Hematopoietic multipotent progenitor cell treated with erythropoietin and hydrocortisone succinate and interleukin-3 and kit ligand, for 8 days (in vitro differentiated cells): ENCODE measurements at places on chromosomes 7 and 10.
A peak's percentile ranks its signal among the peaks of the same experiment; 100 is the strongest.

DNA sequence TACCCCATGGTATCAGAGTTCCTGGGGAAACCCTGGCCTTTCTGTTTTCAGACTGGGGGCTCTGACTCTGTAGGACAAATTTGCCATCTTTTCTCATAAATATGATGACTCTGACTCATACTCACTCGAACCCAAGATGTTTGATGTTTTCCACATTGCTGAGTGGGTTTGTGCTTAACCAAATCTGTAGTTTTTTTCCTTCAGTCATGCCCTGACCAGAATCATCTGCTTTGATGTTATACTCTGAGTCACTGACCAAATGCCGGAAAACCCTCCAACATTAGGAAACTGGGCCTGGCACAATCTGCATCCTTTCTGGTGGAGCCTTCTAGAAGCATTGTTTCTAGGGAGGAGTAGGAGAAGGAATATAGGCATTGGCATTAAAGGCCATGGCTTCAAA, 118.7 kb downstream of the C10orf105 start:
- no peak for DNase-seq

DNA sequence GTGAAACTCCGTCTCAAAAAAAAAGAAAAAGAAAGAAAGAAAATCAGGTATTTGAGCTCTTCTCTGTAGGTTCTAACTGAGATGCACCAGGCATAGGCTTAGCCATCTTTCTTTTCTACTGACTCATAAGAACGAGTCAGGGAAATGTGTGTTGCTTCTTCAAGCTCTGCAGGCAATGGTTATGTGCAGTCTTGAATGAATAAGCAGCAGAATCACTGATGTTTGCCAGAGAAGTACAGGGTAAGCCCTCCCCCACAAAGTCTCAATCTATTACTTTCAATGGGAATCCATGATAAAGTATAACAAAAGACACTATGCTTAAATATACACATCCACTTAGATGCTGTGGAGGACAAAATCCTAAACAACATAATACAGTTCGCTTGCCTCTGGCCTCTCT, 239.2 kb downstream of the PARD3 start:
- no peak for DNase-seq

GRCh38 chr10:95644901-95645300, 11.6 kb downstream of the ALDH18A1 start:
- peak; percentile 66 for DNase-seq

DNA sequence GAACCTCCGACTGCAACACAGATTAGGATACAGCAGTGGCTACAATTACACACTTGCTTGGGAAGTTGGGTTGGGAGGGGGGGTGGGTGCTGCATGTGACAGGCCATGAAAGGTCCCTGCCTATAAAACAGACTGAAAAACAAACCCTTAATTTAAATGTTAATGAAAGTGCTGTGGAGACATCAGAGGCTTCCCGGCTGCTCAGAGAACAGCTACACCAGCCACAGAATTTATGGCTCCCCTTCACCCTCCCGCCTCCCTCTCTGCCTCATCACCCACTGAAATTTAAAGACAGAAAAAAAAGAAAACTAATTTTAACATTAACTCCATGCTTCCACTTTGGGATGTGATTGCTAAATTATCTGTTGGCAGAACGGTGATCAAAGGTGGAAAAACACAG, 34.7 kb downstream of the FBXW4 start:
- DNase-seq = no peak

DNA sequence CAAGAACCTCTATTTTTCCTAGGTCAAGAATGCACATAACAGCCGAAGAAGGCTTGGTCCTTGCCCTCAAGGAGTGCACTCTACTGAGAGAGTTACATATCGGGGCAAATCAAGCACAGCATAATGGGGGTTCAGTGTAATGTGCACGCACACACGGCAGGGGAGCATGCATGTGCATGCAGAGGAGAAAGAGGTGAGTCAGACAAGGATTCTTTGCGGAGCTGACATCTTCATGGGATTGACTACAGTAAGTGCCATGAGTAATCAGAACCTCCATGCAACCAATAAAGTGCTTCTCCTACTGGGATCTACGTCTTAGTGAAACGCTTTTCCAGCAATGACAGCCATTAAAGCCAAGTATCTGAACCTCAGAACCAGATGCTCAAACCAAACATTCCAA, 123.6 kb downstream of the RNF216 start:
- no peak for DNase-seq

- no peak for DNase-seq
Measured at GRCh38 chr7:156732091-156732625, 91.6 kb downstream of the RNF32 start.

DNA sequence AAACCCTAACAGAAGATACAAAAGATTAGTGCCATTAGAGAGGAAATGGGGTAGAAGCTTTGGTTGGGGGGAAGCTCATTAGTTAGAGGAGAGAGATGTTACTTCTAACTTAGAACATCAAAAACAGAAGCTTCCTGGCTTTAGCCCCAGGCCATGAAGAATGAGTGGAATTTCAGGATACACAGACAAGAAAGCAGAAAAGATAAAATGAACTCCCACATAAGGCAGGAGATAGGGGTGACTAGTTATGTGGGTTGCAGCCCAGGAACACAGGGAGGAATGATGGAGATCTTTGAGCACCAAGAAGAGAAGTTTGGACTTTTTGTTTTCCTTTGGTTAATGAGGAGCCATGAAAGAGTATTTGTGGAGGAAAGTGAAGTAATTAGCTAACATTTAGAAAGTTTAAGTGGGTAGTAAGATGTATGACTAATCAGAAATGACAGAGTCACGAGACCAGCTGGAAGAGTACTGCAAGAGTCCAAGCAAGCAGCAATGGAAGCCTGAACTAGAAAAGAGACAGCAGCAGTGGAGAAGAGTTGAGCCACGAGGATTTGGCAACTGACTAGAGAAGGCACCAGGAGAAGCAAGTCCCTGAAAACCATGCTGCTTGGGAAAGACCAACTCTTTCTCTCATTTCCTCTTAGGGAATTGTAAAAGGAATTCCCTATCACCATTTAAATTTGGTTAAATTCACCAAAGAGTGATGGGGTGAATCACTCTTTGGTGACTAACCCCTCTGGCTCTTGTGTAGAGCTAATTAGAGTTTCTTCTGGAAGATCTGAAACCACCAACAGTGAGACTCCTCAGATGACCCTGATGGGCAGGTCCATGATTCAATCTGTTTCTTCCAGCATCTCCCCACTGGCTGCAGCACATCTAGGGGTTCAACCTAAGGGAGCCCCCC, 131.9 kb downstream of the KCNMA1 start:
- DNase-seq = no peak

DNA sequence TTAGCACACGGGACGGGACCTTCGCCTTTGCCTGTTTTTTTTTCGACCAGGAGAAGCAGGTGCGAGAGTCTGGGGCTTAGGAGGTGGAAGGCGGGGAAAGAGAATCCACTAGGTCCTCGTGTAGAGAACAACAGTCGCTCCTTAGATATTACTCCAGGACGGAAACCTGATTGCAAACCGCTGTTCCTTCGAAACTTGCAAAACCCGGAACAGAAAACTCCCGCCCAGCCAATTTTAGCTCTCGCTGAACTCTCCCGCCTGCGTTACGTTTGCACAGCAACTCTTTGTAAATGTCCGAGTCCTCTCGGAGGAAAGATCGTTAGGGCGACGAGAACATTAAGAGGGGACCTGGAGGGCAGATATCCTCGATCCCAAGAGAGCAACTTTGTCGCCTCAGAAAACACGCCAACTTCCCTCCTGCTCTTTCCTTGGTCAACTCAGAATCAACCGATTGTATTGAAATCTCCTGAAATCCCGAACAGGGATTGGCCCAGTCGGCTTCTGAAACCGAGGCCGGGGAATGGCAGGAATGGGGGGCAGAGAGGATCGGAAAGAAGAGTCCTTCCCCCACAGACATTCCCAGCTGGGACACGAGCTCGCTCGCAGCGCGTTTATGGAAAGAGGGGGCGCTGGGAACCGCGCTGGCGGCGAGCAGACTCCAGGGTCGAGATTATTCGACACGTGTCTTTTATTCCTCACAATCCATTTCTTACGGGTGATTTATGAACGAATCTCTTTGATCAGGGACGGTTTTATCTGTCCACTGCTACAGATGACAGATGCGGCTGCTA, 9.9 kb downstream of the TWIST1 start:
- no peak for DNase-seq

DNA sequence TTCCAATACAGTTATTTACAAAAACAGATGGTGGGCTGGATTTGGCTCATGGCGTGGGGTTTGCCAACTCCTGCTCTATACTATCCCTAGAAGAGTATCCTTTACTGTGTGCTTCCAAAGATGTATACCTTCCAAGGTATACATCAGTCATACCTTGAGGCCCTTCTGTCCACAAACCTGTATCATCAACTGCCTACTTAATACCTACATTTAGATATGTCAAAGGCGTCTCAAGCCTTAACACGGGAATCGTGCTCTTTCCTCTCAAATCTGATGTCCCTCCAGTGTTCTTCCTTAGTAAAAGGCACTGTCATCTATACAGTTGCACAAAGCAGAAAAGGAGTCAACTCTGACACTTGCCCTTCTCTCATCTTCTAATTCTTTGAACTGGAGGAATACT, 36.9 kb downstream of the NAMPT start:
- DNase-seq = no peak

- DNase-seq = no peak
Measured at GRCh38 chr7:135770139-135770710, 21.6 kb upstream of the FAM180A start.

DNA sequence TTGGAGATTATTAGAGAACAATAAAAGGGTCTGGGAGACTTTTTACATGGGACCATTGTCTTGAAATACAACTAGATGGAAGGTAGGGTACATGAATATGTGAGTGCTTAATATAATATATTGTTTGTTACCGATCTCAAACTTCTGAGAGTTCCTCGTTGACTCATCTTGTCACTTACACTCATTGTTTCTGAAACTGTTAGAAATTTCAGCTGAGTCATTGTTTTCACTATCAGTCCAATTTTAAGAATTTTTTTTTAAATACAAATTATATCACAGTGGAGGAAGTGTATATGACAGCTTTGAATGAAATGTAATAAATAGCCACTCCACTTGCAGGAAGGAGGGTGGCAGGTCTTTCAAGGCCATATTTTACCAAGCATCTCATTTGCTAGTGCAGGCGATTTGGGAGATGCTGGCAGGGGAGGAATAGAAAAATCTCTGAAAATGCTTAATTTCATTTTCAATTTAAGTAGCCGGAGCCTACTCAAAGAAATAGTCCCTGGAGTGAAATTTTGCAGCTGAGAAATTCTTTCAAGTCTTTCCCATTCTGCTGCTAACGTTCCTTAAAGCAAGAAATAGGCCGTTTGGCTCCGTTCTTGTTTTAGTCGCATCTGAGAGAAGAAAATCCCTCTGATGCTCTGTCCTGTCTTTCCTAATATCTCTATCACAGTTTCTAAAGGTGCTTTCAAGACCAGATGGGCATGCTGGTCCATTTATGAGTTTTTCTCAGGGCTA, 1404.2 kb upstream of the CELF2 start:
- DNase-seq = peak; percentile 51

DNA sequence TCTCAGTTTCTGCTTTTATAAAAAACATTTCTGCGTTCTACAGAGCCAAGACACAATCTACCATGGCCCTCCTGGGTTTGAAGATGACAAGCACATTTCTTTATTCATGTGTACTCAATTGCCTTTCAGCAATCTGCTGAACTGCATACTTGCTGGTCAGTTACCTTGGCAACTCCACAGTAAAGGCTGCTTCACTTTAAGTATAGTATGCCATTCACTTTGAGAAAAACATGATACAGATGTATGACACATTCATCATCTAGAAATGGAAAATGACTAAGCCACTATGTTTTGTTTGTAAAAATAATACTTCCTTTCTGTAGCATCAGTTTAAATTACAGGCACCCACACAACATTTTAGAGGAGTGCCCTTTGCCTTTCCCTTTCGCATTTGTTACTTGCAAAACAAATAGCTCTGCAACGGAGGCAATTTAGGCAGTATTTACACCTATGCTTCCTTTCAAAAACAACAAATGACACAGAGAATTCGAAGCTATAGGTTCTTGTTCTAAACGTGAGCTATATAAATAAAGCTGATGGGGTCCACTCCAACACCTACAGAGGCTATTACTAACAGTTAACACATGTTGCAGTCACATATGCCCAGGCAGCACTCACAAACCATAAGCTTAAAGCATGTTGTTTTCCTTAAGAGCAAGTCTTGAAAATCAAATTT, 23.5 kb downstream of the SGCE start:
- DNase-seq = no peak

- no peak for DNase-seq
Measured at GRCh38 chr10:43308986-43309385, 42.1 kb upstream of the RASGEF1A start.

DNA sequence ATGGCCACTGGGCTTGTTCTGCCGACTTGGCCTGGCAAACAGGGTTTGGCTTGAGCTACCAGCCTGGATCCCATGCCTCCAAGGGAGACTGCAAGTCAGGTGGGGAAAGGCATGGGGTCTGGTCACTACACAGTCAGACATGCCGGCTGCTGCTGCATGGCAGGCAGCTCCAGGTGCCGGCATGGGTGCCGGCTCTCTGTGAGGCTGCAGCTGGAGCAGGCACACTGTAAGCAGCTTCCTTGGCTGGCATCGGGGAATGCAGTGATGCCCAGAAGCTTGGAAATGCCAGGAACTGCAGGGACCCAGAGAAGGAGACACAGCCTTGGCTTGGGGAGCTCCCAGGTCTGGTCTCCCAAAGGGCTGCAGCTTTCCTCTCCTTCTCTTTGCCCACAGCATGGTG, 305.5 kb upstream of the NRG3 start:
- DNase-seq = no peak

DNA sequence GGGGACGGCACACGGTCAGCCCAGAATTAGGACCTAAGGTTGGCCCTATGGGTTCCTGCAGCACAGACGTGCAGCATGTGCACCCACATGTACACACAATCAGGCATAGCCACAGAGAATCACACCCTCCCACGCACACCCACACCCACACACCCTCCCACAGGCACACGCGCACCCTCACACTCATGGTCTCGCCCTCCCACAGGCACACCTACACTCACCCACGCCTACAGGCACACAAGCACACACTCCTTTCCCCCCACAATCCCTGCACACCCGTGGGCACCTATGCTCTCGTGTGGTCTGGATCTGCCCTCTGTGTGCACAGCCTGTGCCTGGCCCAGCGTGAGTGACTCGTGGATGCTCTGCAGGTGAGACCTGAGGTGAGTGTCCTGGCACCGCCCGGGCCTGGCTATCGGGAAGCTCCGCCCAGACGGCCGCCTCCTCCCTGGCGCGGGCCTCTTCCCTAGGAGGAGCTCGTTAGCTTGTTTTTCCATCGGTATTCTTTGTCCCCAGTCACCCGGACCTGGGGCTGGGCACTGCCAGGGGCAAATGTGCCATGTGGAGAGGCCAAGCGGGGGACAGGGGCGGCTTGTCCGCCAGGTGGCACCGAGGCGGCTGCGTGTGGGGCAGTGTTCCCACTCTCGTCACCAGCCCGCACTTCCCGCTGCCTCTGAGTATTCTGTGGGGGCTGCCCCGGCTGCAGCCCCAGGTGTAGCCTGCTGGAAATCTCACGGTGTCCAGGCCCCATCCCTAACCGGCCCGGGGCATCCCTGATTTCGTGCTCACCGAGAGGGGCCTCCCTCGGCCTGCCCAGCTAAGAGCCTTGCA, 110.2 kb upstream of the FAM20C start:
- no peak for DNase-seq
